ENCODE measurements at places on chromosomes 3 and 15.

DNA sequence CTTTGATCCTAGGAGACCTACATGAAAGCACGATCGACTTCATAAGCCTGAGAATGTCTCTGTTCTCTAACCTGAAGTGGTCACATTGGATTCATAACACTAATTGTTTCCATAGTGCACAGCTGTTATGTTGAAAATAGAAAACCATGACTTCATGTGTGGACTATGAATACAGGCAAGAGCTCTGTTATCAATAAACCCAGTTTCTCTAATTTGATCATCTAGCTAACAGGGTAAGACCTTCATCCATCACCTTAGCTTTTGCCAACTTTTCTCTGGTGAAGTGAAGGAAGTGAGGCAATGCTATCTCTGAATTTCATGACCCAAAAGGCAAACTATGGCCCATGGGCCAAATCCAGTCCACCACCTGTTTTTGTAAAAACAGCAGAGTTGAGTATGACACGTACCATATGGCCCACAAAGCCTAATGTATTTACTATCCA is 27.2 kb downstream of the ABI3BP start:
- DNase-seq: no peak

DNA sequence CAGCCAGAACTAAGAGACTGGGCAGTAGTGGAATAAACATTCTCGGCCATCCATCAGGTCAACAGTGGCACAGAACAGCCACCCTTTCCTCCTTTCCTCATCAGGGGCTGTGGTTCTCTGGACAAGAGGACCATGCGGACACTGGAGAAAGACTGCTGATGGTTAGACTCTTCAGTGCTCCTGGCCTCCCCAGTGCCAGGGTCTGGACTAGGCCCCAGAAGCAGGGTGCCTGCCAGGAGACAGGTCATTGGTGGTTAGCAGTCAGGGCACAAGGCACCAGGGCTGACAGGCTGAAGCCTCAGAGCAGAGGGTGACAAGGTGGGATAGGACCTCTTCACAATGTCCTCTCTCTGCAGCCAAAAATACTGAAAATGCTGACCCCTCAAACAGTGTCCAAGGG is 30.1 kb downstream of the POC1A start:
- DNase-seq: no peak

GRCh38 chr3:152159328-152159727 is 109.4 kb upstream of the MBNL1 start:
- no peak for DNase-seq

GRCh38 chr3:133676336-133677118 is 14.8 kb upstream of the TOPBP1 start:
- DNase-seq: no peak

GRCh38 chr3:69033470-69033869 is 18.7 kb downstream of the TMF1 start:
- no peak for DNase-seq

GRCh38 chr3:174826069-174826468 is 33.1 kb upstream of the NAALADL2 start:
- no peak for DNase-seq

GRCh38 chr3:32557640-32558352 is 12.9 kb downstream of the DYNC1LI1 start:
- DNase-seq: no peak

- no peak for DNase-seq
These were observed 105.5 kb downstream of the NLGN1 start for GRCh38 chr3:173502983-173503568.

DNA sequence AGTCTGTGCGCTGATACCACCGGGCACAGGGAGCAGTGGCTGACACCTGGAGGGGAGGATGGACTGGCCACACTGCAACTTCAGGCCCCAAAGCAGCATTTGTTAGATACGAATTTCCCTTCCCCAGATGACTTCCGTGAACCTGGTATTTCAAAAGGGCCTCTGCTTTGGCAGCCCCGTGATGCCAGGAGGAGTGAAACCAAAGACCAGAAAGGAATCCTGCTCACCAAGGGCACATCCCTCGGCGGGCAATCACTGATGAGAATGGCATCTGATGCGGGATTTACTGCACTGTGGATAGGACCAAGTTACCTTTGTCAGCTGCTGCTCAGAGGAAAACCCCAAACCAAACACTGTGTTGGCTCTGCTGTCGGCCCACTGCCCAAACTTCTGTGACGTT is 65.5 kb downstream of the WHAMM start:
- DNase-seq: no peak

- DNase-seq: no peak
These were observed 68.6 kb upstream of the CCDC39 start for GRCh38 chr3:180747805-180748361.

DNA sequence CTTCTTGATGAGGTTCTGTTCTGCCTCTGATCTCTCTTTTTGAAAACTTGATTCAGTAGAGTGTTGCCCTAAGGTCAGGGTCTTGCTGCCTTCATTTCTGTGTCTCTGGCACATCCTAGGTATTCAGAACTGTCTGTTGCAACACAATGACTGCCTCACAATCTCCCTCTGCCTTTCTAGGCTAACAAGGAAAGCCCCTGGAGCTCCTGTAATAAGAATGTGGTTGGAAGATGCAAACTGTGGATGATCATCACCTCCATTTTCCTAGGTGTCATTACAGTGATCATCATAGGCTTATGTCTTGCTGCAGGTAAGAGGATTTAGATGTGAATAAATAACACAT is 7.0 kb downstream of the C3orf52 start:
- no peak for DNase-seq

DNA sequence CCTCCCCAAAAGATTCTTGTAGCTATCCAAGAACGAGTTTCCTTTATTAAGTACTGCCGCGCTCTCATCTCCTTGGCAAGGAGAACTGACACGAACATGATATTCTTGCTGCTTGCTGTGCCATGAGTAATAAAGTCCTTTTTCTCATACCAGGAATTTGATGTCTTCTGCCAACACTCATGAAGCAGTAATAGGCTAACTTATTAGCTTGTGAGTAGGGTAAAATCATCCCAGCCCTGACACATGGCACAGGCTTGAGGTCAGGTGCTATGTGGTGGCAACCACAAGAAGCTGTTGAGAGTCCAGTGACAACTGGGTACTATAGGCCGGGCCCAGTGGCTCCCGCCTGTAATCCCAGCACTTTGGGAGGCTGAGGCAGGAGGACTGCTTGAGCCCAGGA is 22.7 kb upstream of the UBXN7 start:
- DNase-seq: no peak

GRCh38 chr15:59746777-59747176 is 57.7 kb upstream of the BNIP2 start:
- DNase-seq: no peak
